ENCODE measurements at places on chromosomes 1 and 21.
A peak's percentile ranks its signal among the peaks of the same experiment; 100 is the strongest.

DNA sequence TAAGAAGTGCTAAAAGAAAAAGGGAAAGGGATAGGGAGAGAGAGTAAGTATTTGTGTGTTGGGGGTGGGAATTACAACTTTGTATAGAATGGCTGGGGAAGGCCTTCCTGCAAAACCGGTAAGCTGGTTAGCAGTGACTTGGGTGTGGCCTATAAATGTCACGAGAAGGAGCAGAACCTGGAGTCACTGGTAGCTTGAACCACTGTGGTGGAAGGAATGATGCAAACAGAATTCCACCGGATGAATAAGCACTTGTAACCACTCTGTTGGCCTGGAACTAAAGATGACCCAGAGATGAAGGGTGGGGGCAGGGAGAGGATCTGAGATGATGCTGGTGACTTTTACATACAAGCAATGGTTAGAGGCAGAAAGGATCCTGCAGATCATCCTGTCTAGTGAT is 8.9 kb downstream of the XKR8 start:
- peak; percentile 64 for DNase-seq

DNA sequence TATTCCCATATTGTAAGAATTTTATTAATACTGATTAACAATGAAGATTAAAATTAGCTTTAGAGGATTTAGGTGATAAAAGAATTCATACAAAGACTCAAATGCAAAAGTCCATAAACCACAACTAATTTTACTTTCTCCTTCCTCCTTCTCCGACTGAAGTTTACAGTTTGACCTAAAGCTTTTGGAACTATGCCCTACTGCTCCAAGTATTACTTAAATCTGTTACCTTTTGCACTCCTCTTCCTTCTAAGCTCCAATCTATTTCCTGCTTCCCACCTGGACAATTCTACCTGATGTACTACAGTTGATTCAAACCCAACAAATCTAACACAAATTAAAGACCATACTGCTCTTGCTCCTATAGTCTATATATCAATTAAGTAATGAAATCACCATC is 36.3 kb downstream of the ANKRD13C start:
- DNase-seq, result no peak

DNA sequence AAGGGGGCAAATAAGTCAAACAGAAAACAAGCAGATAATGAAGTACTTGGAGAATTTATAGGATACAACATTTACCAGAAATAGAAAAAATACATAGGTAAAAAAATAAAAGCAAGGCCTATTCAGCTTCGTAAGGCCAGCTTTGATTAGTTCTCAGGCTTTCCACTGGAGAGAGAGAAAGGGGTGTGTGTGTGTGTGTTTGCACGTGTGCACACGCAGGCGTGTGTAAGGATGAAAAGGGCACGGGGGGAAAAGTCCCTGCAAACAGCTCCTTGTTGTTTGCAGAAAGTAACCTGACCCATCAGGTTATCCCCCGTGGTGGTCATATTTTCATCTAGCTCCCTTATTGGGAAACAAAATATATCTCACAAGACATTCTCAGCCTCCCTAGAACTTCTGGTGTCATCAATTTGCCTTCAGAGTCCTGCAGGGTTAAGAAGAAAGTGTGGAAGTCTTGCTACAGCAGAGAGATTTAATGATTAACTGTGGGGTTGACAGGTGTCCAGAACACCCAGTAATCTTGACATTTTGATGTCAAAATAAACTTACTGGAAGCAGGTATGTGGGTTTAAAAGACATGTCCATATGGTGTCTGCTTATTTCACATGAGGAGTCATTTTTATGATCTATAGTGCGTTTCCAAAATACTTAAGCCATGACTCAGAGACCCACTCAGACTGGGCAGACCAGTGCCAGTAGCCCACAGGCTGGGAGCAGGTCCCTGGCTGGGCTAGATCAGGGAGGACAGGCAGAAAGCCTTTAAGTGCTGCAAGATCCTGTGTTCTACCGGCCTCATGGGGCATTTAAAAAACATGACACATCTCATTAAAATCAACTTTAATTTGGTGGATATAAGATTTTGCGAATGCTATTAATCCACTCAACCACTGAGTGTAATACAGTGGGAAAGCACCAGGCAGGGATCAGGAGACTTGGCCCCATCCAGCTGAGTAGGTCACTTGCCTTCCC is 487.6 kb upstream of the CAMK1G start:
- peak; percentile 78 for DNase-seq

GRCh38 chr1:34790985-34791384 is 1.8 kb upstream of the GJA4 start:
- no peak for DNase-seq

- DNase-seq, result no peak
Measured at GRCh38 chr1:62601457-62601856, 4.1 kb downstream of the ANGPTL3 start.

DNA sequence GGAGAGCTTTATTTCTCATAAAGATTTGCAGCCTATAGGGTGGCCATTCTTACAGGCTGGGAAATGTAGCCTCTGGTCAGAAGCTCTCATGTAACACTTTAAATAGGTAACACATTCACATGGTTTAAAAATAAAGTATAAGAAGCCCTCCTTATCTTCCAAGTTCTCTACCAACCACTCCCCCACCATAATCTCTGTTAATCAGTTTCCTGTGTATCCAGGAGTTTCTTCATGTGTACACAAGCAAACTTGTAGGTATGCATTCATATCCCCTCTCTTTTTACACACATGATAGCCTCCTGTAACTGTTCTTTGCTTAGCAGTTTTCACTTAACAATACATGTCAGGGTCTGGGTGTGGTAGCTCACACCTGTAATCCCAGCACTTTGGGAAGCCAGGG is 4.9 kb upstream of the STMN1 start:
- DNase-seq, result no peak
